ENCODE measurements at places on chromosomes 1 and 21. TPM values are rescaled to one million over a fixed set of nuclear protein-coding genes. Genes with fewer than 3 reads are reported as not detected.
A peak's percentile ranks its signal among the peaks of the same experiment; 100 is the strongest.

DNA sequence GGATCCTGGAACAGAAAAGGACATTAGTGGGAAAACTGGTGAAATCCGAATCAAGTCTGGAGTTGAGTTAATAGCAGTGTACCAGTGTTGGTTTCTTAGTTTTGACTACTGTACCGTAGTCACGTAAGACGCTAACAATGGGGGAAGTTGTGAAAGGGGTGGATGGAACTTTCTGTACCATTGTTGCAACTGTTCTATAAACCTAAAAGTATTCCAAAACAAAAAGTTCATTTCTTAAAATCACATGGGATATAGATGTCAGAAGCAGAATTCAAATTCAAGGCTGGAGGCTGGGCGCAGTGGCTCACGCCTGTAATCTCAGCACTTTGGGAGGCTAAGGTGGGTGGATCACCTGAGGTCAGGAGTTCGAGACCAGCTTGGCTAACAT lies 16.9 kb downstream of the ARHGEF19 start:
- no peak for DNase-seq

Gene TMEM54
- 94.8 TPM for total RNA-seq

GRCh38 chr21:37828556-37828955 lies 87.7 kb downstream of the KCNJ6 start:
- peak; percentile 18 for DNase-seq

Gene BNIPL
- 0.10 TPM for total RNA-seq

DNA sequence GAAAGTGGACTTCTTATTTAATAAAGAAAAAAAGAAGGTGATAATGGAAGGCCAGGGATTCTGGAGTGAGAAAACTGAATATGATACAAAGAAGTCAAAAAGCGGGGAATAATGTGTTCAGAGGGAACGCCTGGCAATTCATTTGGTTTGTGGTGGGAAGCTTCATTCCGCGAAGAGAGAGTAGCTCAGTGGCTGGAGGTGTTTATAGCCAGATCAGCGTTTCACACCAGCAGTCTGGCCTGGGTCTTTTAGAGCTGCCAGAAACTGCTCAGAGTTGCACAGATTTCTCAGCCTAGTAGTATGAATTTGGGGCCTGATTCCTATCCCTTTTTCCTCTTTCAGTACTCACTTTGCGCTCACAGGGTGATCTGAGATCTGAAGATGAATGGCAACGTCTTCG lies 67.8 kb upstream of the IPO9 start:
- no peak for DNase-seq

GRCh38 chr21:19236209-19236608 lies 832.6 kb upstream of the TMPRSS15 start:
- DNase-seq, result no peak

Gene S100A12
- total RNA-seq, result not detected

- no peak for DNase-seq
These were observed 91.6 kb downstream of the ZNF648 start for GRCh38 chr1:181969902-181970301.

GRCh38 chr1:209622841-209623829 lies 29.1 kb downstream of the LAMB3 start:
- no peak for DNase-seq

Gene CRYAA
- total RNA-seq, result not detected

DNA sequence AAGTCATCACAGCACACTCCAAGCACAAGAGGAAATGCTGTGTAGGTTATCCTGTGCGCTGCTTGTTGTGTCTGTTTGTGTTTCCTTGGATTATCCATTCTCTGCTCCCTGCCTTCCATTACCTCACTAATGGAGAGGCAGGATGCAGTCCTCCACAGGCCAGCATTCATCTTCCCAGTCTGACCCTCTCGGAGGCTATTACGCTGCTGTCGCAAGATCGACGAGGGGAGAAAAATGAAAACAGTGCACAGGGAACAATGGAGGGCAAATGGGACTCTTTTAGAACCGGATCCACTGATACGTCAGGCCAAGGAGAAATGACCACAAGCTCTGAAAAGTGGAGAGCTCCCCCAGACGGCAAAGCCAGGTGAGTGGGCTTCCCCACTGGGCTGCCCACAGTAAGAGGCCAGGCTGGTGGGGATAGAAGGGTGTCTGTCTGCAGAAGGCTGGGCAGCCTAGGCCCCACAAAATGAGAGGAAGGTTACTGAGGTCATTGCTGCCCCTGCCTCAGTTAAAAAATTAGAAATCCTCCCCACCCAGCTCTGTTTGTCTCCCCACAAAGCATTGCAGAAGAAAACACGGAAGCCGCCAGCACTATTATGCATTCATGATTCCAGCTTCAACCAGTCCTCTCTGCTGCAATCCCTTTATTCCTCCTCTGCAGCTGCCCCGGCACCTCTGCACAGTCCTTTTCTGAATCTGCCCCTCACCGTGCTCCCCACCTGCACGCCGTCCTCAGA lies 21.7 kb downstream of the LRRN2 start:
- DNase-seq, result no peak
